ENCODE measurements at places on chromosomes 1 and 21. TPM values are rescaled to one million over a fixed set of nuclear protein-coding genes. Genes with fewer than 3 reads are reported as not detected.

Gene RXRG
- total RNA-seq, result 0.27 TPM

Gene WNT2B
- total RNA-seq, result 8.8 TPM

- no peak for DNase-seq
Observed at GRCh38 chr1:212628046-212628445, 19.5 kb downstream of the ATF3 start.

- no peak for DNase-seq
Observed at GRCh38 chr1:156242738-156243137, 754 bp downstream of the BGLAP start.

DNA sequence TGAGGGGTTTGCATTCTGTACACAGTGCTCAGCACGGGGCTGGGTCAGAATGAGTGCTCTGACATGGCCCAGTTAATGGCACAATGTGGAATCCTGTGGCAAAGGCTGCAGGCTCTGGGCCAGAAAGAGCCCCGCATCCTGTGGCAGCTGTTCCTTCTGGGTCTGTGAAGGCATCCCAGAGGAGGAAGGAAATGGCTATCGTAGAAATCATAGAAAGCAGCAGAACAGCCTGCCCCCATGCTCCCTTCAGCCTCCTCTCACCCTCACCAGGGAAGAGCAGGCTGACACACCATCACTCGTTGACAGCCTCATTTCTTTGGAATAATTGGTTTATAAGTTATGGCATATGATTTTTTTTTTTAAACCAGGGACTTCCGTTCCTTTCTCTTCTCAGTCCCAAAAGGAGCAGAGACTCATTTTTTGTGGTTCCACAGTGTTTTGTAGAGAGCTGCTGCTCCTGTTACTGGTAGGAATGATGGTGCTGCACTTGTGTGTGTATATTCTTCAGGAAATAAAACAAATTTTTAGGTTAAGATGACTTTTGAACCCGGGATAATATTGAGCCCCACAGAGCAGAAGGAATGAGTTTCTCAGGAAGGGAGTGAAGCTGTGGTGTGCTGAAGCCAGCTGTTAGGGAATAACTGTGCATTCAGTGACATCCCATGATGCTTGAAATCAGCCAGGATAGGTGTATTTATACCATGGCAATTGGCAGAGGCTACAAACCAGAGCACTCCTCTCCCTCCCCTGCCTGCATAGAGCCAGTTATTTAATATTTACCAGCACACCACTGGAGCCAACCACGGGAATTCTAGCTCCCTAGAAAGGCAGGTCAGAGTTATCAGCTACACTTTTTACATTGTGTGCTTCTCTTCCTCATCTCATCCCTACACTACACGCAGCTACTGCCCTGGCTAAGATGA is 32.0 kb downstream of the PLXNA2 start:
- no peak for DNase-seq

Gene SLC45A1
- total RNA-seq, result 0.73 TPM

GRCh38 chr1:24910751-24911650 is 19.1 kb downstream of the RUNX3 start:
- DNase-seq, result peak; percentile 47

Gene DISP1
- total RNA-seq, result 1.6 TPM

Gene HEYL
- 1.3 TPM for total RNA-seq

- DNase-seq, result no peak
Observed at GRCh38 chr1:83769594-83770318, 229.2 kb downstream of the TTLL7 start.

DNA sequence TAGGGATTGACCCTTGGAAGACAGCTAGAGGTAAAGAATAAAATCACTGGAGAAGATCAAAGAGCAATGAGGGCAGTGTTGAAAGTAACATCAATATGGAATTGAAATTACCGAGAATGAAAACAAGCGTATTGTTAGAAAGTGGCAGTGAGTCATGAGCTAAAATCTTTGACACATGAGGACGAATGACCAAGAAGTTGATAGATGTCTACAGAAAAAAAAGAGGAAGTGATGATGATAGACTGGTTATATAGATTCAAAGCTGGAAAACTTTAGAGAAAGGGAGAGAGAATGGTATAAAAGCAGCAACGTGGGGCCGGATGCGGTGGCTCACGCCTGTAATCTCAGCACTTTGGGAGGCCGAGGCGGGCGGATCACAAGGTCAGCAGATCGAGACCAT is 12.5 kb upstream of the DNM3 start:
- no peak for DNase-seq

GRCh38 chr1:194903524-194903923 is 1704.7 kb downstream of the KCNT2 start:
- DNase-seq, result no peak

Measured in left colon (tissue), 2 donors.